ENCODE measurements at places on chromosomes 12 and 14.
A peak's percentile ranks its signal among the peaks of the same experiment; 100 is the strongest.

GRCh38 chr14:90557516-90557915, 160.7 kb downstream of the CALM1 start:
- DNase-seq: no peak

DNA sequence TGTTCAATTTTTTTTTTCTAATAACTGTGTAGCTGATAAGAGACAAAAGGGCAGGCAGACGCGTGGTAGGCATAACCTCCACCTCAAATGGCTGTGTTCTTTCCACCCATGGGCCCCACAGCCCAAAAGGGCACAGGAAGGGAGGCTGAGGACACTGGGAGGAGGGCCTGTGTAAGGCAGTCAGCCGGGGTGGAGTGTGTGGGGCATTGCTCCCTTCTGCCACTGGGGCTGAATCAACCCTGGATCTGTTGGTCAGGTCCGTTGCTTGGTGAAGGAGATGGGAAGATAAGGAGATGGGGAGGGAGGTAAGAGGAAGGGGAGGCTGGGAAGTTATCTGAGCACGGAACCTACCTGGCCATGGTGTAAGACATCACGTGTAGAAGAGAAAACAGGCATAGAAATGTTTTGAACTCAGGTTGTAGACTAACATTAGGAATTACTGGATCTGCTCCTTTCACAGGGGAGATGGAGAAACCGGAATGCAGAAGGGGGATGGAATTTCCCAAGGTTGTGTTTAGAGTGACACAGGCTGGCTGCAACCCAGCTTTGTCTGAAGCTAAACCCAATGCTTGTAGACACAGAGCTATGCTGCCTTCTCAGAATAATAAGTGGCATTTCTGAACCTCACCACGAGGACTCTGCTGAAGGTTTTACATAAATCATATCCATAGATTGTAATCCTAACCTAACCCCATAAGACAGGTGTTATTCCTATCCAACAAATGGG, 138.5 kb upstream of the NOS1 start:
- no peak for DNase-seq

DNA sequence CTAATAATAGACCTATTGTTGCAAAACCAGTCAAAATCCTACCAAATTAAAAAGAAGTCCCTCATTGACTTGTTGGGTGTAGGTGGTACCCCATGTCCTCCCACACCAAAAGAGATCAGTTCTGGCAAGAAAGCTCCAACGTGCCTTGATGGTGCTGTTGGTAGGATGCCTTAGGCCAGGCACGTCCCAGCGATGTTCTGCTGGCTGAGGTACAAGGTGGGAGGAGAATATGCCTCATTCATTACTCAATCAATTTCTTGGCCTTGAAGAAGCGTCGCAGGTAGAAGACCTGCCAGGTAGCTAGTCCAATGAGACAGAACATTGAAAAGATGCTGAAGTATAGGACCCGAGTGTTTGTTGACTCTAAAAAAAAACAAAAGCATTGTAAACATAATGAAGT, 7.8 kb upstream of the NEK9 start:
- no peak for DNase-seq

DNA sequence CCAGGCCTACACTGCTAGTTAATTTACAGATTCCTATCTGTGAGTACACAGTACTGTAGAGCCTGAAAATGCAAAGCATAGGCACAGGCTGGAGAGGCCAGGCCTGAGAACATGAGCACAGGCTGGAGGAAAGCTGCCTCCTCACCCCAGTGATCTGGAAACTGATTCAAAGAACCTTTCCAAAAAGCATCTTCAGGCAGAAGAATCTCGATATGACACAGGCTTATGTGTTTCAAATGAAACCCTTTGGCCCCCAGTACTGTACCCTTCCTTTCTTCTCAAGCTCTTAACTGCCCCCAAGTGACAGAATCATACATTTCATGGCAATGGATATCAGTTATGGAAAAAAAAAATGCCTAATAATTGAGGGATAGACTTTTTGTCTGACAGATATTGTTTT, 122.0 kb downstream of the KCNC2 start:
- DNase-seq: peak; percentile 3

- DNase-seq: no peak
Observed at GRCh38 chr14:64727551-64728071, 23.4 kb downstream of the PLEKHG3 start.

- DNase-seq: peak; percentile 9
Observed at GRCh38 chr12:129520739-129521138, 383.1 kb downstream of the TMEM132D start.

DNA sequence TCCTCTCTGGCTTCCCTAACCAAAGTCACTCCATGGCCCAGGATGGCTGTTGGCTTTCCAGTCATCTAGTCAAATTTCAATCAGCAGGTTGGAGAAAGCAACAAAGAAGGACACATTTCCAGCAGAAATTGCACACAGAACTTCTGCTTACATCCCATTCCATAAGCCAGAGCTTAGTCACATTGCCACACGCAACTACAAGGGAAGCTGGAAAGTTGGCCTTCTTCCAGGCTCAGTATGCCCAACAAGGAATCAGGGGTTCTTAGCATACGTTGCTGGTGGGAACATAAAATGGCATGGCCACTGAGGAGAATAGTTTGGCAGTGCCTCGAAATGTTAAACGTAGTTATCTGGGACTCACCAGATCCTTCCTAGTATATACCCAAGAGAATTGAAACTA, 9.3 kb upstream of the APPL2 start:
- no peak for DNase-seq

GRCh38 chr14:73290279-73290678, 53.0 kb downstream of the PAPLN start:
- no peak for DNase-seq

DNA sequence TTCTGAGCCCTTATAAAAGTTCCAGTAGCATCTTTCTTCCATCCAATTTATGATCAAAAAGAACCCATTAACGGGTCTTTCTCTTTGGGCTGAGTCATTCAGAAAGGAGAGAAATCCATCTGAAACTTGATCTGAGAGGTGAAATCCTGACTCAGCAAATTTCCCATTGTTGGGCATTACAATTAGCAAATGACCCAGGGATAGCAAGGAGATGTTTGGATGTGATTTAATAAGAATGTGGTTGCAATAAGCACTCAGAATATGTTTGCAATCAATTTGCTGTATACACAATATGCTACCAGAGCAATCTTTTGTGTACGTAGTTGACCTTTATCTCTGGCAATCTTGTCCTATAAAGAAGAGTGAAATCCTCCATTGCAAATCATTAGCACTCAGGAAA, 122.7 kb downstream of the CCDC60 start:
- no peak for DNase-seq

- DNase-seq: no peak
Observed at GRCh38 chr12:95227818-95228356, 10.3 kb downstream of the VEZT start.

GRCh38 chr12:53231921-53232645, at the start of gene RARG:
Gene RARG (minus strand): TSS chr12:53232209. CDS start chr12:53227545, 4,664 bp downstream.
- peak; percentile 66 for DNase-seq

- peak; percentile 33 for DNase-seq
Observed at GRCh38 chr12:67193704-67194103, 75.5 kb upstream of the CAND1 start.

DNA sequence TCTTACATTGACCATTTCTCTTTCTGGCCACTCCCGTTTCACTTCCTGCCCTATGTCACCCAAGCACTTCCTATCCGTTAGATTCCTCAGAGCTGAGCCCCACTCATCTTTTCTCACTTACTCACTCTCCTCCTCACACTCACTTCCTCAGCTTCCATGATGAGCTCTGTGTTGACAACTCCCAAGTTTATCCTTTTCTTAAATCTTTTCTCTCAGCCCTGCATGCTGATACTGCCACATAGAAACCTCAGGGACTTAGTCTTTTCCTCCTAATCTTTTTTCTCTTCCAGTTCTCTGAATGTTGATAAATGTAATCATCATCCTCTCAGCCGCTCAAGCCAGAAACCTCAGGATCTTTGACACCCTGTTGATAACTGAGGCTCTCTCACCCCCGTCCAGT, 99.6 kb downstream of the ANO6 start:
- DNase-seq: no peak

GRCh38 chr14:103519837-103520212, 2.8 kb downstream of the CKB start:
- no peak for DNase-seq

DNA sequence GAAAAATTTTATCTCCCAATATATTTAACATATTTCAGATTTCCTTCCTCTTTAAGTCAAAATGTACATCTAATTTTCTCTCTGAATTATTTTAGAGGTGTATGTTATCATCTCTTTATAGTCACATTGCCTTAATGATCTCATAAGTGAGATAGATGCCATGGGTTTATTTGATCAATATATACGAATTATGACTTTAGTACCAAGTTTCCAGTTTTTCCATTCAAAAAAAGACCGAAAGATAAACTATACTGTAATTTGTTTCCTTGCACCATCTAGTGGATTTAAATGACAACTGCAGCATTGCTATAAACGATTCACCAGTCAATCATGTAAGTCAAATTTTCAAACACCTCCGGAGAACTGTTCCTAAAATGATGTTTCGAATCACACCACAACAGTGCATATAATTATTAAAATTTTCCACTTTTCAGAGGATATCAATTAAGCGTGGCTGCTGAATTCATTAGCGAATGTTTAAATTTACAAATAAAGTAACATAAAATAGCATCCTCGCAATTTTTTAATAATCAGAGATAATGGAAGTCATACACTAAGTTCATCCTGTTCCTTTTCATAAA, 419 bp upstream of the ATXN7L3B start:
- peak; percentile 58 for DNase-seq

DNA sequence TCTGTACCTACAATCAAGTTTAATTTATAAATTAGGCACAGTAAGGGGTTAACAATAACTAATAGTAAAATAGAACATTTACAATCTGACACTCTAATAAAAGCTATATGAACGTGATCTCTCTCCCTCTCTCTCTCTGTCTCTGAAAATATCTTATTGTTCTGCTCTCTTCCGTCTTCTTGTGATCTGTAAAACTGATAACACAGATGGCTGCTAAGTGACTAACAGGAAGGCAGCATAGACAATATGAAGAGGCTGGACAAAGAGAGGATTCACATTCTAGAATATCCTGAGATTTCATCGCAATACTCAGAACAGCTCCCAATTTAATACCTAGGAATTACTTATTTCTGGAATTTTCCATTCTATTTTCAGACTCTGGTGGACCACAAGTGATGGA, 827.2 kb downstream of the FLRT2 start:
- DNase-seq: no peak

DNA sequence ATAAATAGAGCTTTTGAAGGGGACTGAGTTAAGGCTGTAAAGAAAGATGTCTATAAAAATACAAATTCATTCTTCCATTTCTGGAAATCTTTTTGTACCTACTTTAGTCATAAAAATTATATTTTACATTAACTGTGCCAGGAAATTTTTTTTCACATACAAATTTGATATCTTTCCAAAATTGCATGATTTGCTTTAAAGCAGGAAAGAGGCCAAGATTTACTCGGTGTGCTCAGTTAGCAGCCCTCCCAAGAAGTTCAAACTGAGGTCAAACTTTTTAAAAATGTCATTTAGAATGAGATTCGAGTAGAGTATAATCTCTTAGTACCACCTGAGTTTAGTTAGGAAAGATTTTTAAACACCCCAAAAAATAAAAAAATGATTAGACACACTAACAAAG, 173.2 kb upstream of the GRIP1 start:
- no peak for DNase-seq

GRCh38 chr14:85644211-85644610, 114.3 kb downstream of the FLRT2 start:
- no peak for DNase-seq

DNA sequence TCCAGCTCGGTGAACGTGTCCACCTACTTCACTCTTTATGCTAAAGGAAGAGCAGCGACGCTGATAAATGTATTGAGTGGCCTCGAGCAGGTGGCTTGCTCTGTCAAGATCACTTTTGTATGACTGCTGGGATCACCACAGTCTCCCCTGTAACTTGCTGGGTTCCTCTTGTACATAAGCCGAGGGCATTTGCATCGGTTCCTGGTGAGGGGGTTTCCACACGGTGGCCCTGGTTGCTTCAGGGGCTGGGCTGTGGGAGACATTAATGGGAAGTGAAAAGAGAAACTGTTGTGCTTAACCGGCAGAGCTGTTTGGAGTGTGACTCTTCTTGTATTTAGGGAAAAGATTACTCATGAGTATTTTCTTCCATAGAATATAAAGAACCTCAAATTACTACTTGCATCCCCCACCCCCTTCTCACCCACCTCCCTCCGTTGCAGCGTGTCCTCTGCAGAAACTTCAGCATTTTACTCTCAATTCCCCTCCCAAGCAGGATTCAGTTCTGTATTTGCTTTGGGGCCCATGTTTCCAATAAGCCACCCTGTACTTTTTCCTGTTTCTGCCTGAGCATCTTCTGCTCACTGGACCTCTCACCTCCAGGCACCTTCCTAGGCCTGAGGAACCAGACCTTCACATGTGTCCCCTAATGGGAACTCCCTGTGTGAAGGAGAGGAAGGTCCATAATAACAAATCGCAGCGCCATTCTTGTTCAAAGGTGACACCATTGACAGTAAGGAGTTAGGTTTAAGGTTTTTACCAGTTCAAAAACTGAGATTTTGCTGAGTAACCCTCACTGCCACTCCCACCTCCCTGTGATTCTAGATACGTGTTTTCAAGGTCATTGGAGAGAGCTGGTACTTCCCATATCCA, 187.0 kb downstream of the ETV6 start:
- no peak for DNase-seq

DNA sequence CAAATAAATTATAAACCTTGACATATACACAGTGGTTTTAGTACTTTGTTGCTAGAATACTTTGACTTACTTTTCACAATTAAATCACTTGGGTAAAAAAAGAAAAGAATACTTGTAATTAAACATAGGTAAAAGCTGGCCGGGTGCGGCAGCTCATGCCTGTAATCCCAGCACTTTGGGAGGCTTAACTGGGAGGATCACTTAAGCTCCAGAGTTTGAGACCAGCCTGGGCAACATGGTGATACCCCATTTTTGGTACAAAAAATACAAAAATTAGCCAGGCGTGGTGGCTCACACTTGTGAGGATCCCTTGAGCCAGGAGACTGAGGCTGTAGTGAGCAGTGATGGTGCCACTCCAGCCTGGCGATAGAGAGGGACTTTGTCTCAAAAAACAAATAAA, 7.8 kb downstream of the STX2 start:
- DNase-seq: no peak

GRCh38 chr12:123960029-123960735, 12.4 kb downstream of the CCDC92 start:
- no peak for DNase-seq

- DNase-seq: no peak
Observed at GRCh38 chr14:57660208-57660607, 166.6 kb upstream of the CCDC198 start.

GRCh38 chr14:34062353-34062973, 111.6 kb upstream of the EGLN3 start:
- no peak for DNase-seq

GRCh38 chr12:49917788-49918173, 14.1 kb upstream of the FAIM2 start:
- no peak for DNase-seq

GRCh38 chr14:67532998-67533753, at the start of gene PLEKHH1:
Gene PLEKHH1 (plus strand): TSS chr14:67533290. CDS start chr14:67541868, 8,578 bp downstream.
- peak; percentile 61 for DNase-seq

GRCh38 chr14:76761136-76761959, at the start of gene VASH1:
Gene VASH1 (plus strand): TSS chr14:76761468. CDS start chr14:76762822, 1,354 bp downstream.
- DNase-seq: peak; percentile 74
